ENCODE measurements at places on chromosomes 4 and X.

GRCh38 chr4:48909697-48910096, 3.1 kb upstream of the OCIAD2 start:
- DNase-seq = peak; percentile 27

- no peak for DNase-seq
Measured at GRCh38 chr4:146033149-146033548, 94.5 kb upstream of the ZNF827 start.

GRCh38 chr4:136009258-136009832, 1522.9 kb downstream of the PCDH18 start:
- no peak for DNase-seq

GRCh38 chr4:168871632-168872031, 138.4 kb downstream of the CBR4 start:
- no peak for DNase-seq

- no peak for DNase-seq
Measured at GRCh38 chr4:102430461-102430910, 70.7 kb upstream of the NFKB1 start.

DNA sequence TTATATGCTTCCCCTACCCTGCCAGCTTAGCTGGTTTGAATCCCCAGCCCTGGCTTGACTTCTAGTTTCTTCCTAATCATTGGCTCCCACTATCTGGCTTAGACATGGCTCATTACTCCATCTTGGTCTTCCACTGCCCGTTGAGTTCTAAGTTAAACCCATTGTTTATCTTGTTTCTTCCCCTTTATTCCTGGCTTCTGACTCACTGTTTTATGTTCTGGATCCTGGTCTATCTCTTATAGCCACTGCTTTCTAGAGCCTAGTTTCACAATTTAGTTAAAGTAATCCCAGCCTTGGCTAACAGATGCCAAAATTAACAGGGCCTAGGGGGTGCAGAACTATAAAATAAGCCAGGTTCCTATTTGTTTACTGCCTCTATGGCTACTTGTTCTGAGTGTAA, 120.9 kb downstream of the ARHGEF9 start:
- DNase-seq = no peak

DNA sequence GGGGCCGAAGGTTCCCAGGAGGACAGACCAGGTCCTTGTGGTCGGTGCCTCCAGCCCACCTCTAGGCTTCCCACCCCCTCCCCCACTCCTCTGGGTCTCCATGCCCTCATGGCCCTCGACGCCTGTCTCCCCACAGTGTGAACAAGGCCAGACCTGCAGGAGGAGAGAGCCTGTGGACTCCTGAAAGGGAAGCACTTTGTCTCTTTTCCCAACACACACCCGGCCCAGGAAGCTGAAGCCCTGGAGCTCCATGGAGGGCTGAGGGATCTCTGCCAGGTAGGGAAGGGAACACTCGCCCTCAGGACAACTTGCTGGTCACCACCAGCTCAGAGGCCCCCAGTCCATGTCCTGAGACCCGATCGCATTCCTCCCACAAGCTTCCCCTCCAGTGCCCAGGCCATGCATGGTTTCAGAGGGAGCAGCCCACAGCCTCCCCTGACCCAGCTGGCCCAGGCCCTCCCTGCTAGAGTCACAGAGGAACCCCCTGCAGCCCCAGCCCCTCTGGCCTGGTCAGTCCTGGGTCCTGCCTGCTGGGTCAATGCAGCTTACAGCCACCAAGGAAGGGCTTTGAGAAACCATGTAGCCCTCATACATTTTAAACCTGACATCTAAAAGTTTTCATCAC, 60.8 kb downstream of the ABLIM2 start:
- DNase-seq = no peak

DNA sequence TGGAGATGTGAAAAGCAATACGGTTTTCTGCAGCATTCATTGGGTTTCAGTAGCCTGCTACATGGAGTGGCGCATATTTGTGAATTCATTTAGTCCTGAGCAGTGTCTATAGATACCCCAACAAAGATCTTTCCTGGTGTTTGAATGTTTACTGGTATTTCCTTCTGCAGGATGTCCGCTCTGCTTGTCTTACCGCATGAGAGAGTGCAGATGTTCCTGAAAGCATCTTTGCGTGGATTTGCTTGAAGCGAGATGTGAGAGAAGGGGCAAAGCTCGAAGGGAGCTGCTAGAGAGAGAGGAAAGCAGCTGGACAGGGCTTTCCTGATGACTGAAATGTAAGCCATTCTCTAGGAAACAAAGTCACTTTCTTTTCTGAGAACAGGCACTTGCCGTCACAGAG, 40.9 kb upstream of the GYPA start:
- DNase-seq = no peak

- no peak for DNase-seq
Measured at GRCh38 chrX:108216405-108216804, 124.8 kb downstream of the ATG4A start.

DNA sequence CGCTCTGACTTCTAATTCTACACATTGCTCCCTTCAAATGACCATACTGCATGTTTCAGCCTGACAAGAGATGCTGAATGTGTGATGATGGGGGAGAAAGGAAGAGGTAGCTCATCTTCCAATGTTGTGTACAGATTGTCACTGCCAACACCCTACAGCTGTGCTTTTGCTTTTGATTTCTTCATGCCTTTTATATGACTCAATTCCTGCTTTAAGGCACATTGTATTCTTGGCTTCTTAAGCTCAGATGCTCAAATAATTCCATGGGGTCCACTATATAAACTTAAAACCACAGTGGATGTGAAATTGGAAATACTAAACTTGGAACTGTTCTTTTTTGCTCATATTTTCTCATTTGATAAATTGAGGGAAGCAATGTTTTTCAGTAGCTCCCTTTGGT, 183.2 kb upstream of the WDFY3 start:
- no peak for DNase-seq

Data from stimulated activated CD8-positive, alpha-beta memory T cell treated with anti-CD3 and anti-CD28 coated beads, Interleukin-15, amount 100 ng/mL, for 4 hours (primary cell).